ENCODE measurements at places on chromosomes 7 and 10.
A peak's percentile ranks its signal among the peaks of the same experiment; 100 is the strongest.

DNA sequence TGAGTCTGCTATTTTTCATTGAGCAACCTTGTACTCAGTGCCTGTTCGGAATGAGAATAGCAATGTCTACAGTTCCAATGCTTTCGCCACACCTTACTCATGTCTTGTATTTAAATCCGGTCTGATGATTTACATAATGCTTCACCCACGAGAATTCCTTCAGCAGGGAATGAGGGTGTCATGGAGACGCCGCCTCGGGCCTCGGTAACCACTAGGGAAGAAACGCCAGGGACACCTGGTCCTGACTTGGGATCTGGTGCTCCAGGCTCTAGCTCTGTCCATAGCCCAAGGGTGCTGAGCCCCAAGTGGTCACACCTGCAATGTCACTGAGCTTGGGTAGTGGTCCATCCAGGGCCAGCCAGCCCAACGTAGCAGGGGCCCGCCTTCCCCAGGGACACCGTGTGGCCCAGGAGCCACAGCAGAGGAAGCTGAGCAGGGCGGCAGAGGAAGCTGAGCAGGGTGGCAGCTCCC is 37.4 kb downstream of the PRKAG2 start:
- peak overlapping the region; percentile 74 for H3K4me3 ChIP-seq
- H3K27ac ChIP-seq, result peak overlapping the region; percentile 45
- ATAC-seq, result peak; percentile 20
- no peaks in the 10 kb centered on the region for H3K36me3 ChIP-seq
- H3K27me3 ChIP-seq, result no peaks in the 10 kb centered on the region
- H3K4me1 ChIP-seq, result peaks cover 8% of the 10 kb centered on the region

DNA sequence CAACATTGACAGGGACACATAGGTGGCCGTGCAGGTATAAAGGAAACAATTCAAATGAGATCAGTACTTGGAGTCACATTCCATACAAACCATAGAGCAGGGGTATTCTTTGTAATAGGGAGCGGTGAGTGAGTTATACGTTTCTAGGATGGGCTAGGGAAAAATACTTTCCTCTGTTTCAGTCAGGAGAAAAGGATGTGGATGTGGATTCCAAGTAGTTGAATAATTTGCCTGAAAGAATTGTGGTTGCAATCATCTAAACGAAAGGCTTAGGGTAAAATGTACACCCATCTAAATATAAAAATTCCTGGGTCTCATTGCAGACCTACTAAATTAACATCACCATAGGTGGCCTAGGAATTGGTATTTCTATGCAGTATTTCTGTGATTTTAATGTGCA is 270.7 kb upstream of the IGFBP3 start:
- no peaks in the 10 kb centered on the region for H3K36me3 ChIP-seq
- no peak overlapping the region for H3K4me3 ChIP-seq

- H3K27ac ChIP-seq, result no peak overlapping the region
- H3K4me3 ChIP-seq, result no peak overlapping the region
- peaks cover 20% of the 10 kb centered on the region for H3K27me3 ChIP-seq
- no peaks in the 10 kb centered on the region for H3K4me1 ChIP-seq
Observed at GRCh38 chr7:8365499-8366110, 67.8 kb upstream of the NXPH1 start.

DNA sequence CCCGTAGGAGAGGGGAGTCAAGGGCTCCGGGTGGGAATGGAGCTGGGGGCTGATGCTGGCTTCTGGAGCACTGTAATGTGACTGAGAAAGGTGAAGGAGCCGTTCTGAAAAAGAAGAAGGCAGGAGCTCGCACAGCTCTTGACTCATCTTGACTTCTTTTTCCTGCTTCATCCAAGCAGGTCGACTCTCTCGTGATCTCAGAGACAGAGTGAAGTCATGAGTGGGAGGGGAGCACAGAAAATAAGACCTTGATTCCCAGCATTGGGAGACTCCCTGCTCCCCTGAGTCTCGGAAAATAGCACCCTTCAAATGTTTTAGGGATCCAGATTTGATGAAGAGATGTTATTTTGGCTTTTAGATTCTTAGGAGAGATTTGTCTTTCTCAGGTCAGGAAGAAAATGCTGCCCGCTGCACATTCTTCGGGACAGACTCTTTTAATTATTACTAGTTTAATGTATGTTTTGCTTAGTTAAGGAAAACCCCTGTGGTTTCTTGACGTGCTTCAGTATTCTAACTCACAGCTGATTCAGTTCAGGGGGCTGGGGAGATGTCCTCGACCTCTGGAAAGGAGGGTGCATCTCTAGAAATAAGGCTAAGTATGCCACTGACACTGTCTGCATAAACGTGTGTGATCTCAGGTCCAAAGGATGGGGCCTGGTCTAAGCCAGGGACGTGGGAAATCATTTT is 34.1 kb downstream of the EGFR start:
- no peaks in the 10 kb centered on the region for H3K36me3 ChIP-seq
- no peaks in the 10 kb centered on the region for H3K4me1 ChIP-seq

DNA sequence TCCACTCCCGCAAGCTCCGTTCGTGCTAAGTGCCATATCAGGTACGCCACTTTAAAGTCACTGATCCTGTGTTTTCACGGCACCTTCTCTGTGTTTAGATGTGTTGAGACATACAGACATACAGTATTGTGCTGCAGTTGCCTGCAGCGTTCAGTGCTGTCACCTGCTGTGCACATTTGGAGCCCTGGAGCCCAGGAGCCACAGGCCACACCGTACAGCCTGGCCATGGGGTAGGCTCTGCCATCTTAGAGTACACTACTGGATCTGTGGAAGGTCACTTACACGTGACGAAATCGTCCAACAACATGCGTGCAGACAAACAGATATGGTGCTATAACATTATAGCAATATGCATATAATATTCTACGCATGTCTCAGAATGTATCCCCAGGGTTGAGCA is 111.3 kb downstream of the ELFN1 start:
- H3K4me1 ChIP-seq, result no peaks in the 10 kb centered on the region
- peaks cover 6% of the 10 kb centered on the region for H3K27me3 ChIP-seq
- H3K4me3 ChIP-seq, result no peak overlapping the region

DNA sequence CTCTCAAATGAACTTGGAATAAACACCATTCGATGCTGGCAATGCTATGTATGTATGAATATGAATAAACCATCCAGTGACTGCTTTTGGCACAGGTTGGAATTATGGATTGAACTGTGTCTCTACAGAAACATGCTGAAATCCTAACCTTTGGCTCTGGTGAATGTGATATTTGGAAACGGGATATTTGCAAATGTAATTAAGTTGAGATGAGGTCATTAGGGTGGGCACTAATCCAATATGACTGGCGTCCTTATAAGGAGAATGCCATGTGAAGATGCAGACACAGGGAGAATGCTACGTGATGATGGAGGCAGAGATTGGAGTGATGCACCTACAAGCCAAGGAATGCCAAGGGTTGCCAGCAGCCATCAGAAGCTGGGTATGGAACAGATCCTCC is 3.4 kb upstream of the ACTR3B start:
- H3K4me1 ChIP-seq, result peaks cover 5% of the 10 kb centered on the region
- no peak overlapping the region for H3K4me3 ChIP-seq
- H3K36me3 ChIP-seq, result no peaks in the 10 kb centered on the region
- peaks cover 4% of the 10 kb centered on the region for H3K27me3 ChIP-seq
- H3K27ac ChIP-seq, result no peak overlapping the region

DNA sequence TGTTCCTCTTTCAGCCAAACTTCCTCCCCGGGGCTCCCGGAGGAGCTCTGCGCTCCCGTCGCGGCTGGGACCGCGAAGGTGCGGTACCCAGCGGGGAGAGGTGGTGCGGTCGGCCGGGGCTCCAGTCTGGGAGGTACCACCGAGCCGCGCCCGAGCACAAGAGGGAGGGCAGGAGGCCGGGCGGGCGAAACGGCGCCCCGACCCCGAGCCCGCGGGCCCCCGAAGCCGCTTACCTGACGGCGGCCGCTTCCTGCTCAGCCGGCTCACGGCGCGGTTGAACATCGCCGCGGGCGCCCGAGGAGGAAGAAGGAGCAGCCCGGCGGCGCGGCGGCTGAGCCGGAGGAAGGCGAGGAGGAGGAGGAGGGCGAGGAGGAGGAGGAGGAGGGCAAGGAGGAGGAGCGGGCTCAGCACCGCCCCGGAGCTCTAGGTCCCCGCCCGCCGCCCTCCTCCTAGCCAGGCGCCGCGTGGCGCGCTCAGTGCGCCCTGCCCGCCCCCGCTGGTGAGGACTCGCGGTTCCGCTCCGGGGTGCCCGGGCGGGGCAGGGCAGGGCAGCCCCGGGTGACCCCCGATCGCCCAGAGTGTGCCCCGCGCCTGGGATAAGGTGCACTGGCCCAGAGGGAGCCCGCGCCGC is at the start of gene RGS10:
RGS10 (minus strand) TSS at position 363 of the 631 bp plus-strand sequence; CDS start at position 282, 81 bp downstream.
- H3K4me1 ChIP-seq, result peaks cover 44% of the 10 kb centered on the region
- H3K27me3 ChIP-seq, result no peaks in the 10 kb centered on the region
- peak within 1 kb of the TSS; percentile 89 for H3K27ac ChIP-seq

DNA sequence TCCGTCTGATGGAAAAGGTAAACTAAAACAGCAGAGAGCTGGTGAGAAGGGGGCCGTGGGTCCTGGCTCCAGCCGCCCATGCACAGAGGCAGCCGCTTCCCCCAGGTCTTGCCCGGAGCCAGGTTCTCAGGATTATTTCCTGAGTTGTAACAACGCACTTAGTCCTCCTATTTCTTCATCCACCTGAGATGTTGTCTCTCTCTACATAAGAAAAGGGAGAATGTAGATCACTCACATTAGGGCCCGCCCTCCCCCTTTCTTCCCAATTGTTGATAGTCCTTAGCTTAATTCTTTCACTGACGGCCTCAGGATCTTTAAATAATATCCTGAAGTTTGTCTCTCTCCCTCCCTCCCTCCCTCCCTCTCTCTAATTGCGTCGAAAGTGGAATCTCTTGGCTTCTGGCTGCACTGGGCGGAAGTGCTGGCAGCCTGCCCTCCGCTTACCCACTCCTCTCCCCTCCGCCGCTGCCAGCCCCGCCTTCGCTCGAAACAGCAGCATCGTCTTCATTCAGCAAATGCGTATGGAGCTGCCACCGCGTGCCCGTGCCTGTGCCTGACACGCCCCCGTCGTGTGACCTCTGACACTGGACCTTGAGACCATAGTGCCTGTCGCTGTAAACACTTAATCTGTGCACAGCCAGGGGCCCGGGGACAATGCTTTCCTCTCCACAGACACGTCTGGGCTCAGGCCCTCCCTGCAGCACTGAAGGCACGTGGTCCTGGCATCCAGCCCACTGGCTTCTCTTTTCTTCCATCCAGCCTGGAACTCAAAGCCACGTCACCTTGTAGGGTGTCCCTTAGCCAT is 174.5 kb upstream of the PPP2R2D start:
- H3K27ac ChIP-seq, result no peak overlapping the region
- no peak for ATAC-seq
- H3K4me3 ChIP-seq, result no peak overlapping the region

DNA sequence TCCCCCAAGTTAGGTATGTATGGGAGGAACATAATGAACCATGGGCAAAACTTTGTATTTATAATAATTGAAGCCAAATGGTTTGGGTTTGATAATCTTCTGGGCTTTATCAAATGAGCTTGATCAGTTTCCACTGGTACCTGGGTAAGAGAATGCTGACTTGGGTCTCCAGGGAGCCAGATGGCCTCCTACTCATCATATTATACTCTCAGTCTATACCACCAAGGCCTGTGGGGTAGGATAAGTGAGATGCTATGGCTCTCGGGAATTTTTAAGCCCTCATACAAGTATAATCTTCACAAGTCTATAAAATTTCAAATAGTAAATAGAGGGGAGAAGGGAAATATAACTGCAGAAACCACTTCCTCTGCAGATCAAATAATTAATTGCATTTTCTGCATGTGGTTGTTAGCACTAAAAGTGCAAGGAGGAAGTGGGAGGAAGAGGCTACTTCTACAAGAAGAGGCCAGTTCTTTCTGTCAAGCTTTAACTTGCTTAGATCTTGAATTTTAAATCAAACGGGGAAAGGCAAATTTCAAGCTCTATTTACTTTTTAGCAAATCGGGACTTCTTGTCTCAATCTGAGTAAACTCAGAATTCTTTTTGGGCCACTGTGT is 349.0 kb downstream of the SORCS1 start:
- H3K36me3 ChIP-seq, result no peaks in the 10 kb centered on the region
- ATAC-seq, result no peak
- no peak overlapping the region for H3K27ac ChIP-seq
- H3K4me1 ChIP-seq, result no peaks in the 10 kb centered on the region
- H3K27me3 ChIP-seq, result no peaks in the 10 kb centered on the region
